Cardiac ventricle fibroblast (primary cell): ENCODE measurements at places on chromosomes 13 and 19. TPM values are rescaled to one million over a fixed set of nuclear protein-coding genes. Genes with fewer than 3 reads are reported as not detected.

Gene PALM3
- 0.37 TPM in 1 of 2 replicates, not detected in the other for total RNA-seq

Gene ZNF83
- total RNA-seq: 21.2 and 21.3 TPM in 2 replicates

Gene NLRP7
- total RNA-seq: not detected in 2 replicates

Gene ZNF835
- total RNA-seq: 0.98 and 1.2 TPM in 2 replicates

Gene LIM2
- total RNA-seq: not detected in 2 replicates

Gene NLRP5
- total RNA-seq: not detected in 2 replicates

Gene KRI1
- total RNA-seq: 14.1 and 14.7 TPM in 2 replicates

Gene SLC1A5
- 138 and 154 TPM in 2 replicates for total RNA-seq

Gene MAG
- total RNA-seq: 0.34 and 2.9 TPM in 2 replicates

Gene POGLUT2
- 23.1 and 25.1 TPM in 2 replicates for total RNA-seq

Gene POLD1
- total RNA-seq: 16.2 and 16.6 TPM in 2 replicates

Gene FCGBP
- total RNA-seq: 4.6 and 4.9 TPM in 2 replicates

Gene PCDH17
- total RNA-seq: under 0.01 TPM in 2 replicates

Gene SLC46A3
- 1.9 and 2.3 TPM in 2 replicates for total RNA-seq

Gene ZNF235
- 3.4 and 6.6 TPM in 2 replicates for total RNA-seq
